Activated CD4-positive, alpha-beta T cell treated with anti-CD3 and anti-CD28 coated beads, Interleukin-2, amount 50 U/mL, for 24 hours (primary cell): ENCODE measurements at places on chromosomes 6 and 20.

DNA sequence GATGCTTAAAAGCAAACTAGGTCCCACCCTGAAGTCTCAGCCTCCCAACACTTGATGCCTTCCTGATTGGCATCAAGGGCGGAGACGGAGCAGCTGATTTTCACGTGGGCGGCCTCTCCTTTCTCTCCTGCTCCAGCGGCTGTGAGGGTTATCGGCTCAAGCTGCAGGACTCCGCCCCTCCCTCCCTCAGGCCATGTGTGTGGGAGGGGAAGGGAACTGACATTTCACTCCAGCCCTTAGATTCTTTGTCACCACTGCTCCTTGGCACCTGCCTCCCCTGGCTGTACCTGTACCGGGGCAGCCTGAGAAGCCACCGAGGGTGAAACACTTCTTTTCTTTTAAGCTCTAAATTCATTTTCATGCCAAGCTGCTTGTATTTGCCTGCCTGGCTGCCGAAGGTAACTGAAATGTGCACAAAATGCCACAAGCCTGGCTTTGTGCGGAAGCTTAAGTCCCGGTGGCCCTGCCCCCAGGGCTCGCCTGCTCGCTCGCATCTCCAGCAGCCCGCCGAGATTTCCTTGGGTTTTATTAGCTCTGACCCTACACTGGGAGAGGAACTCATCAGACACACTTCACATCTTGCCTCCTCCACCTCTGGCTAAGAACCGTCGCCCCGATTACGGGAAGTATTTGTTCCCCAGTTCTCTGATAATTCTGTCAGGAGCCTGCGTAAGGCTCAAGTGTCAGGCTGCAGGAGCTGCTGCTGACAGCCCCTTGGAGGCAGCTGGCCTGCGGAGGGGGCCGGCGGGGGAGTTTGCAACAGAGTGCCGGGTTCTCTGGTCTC, 9.6 kb upstream of the CPNE5 start:
- no peak for DNase-seq

DNA sequence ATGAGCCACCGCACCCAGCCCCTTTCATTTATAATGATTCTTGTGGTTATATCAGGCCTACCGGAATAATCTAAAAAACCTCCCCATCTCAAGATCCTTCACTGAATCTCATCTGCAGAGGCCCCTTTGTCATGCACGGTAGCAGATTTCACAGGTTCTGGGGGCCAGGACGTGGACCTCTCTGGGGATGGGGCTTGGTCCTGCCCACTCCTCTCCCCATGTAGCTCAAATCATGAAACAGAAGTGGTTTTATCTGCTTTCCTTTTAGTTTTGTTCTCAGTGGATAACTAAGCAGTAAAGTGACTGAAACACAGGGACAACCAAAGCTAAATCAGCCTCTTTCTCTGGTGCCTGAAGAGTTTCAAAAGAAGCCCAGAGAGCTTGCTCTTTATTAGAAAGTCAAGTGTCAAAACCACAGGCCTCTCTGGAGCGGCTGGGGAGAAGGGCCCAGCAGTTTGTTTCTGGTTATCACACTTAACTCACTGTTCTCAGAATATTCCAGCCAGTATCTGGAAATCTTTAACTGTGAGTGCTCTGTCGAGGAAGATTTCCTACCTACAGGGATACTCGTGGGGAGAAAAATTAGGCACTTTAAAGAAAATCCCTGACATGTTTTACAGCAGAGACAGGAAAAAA, 60.6 kb upstream of the FAM184A start:
- no peak for DNase-seq

DNA sequence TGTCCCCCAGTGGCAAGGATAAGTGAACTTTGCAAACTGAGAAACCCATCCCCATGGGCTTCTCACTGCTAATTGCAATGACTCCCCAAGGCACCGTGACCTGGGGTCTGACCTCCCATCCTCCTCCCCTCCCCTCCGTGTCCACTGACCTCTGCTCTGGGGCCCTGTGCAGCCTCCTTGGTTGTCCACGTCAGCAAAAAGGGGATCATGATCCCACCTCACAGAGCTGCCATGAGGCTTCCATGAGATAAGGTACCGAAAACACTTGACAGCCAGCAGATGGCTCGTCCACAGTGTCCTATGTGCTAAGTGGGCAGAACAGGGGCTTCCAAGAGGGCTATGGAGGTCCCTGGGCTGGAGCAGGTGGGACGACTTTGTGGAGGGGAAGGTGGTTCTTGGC, 104.5 kb downstream of the GRM4 start:
- DNase-seq: no peak

DNA sequence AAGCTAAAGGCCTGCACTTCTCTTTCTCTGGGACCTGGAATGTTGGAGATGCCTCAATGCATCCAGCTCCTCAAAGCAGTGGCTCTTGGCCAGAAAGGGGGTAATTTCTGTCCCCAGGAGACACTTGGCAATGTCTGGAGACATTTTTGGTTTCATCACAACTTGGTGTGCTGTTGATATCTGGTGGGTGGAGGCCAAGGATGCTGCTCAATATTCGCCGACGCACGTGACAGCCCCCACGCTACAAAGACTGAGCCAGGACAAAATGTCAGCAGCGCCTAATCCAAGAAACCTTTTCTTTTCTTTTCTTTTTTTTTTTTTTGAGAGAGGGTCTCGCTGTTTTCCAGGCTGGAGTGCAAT, 79.8 kb downstream of the SULF2 start:
- DNase-seq: no peak

- DNase-seq: no peak
These were observed 129.0 kb downstream of the KIF16B start for GRCh38 chr20:16444057-16444777.

DNA sequence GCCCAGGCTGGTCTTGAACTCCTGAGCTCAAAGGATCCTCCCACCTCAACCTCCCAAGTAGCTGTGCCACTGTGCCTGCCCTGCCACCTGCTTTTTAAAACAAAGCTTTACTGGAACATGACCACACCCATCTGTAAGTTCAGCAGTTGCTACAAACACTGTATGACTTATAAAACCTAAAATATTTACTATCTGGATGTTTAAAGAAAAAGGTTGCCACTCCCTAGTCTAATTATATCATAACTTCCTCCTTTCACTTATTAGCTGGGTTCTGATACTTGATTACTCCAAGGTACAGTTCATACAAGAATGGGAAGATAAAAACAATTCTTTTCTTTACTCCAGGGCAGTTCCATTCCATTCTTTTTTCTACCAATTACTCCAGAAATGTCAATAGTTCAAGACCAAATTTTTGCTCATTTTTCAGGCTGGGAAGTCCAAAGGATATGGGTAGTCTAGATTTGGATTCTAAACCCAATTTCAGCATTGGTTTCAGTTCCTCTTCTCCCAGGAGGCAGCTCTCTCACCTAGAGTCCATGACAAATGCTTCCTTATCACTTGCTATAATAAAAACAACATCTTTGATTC, 63.1 kb downstream of the SEC63 start:
- DNase-seq: no peak

GRCh38 chr20:41352666-41353065, 12.0 kb downstream of the LPIN3 start:
- no peak for DNase-seq

- no peak for DNase-seq
These were observed 8.7 kb upstream of the RAMACL start for GRCh38 chr6:166595061-166595780.

GRCh38 chr20:11168026-11168425, 494.2 kb upstream of the JAG1 start:
- DNase-seq: no peak

GRCh38 chr6:167094436-167094819, 28.5 kb upstream of the CCR6 start:
- no peak for DNase-seq

DNA sequence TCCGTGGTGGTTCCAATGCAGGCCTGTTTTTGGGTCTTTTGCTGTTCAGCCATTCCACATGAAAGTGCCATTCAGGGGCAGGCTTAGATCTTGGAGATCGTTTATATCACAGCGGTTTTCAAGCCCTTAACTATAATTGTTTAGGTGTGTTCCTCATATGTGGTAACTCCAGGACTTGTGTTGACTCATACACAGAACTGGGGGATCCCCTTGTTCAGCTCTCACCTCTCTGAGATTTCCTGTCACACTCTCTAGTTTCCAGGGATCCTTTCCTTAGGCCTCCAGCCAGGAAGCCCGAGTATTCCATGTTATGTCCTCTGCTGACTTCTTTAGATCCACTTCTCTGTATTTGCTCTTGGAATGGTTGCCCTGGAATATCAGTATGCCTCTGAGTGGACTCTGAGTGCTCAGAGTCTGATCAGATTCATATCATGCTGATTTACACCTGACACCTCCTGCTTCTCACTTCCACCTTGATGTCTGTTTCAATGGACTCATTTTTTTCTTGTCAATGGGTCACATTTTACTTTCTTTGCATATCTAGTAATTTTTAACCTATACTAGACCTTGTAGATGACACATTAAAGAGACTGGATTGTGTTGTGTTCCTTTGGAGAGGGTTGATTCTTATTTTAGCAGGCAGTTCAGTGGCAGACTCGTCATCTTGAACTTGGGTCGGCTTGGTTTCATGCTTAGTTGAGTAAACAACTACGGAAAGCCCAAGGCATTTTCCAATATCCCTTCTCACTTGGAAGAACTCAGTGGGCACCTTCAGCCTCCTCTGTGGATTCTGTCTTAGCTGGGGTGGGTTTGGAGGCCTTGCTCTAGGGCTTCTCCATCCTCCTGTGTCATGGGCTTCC, 13.1 kb downstream of the NTSR1 start:
- DNase-seq: no peak

DNA sequence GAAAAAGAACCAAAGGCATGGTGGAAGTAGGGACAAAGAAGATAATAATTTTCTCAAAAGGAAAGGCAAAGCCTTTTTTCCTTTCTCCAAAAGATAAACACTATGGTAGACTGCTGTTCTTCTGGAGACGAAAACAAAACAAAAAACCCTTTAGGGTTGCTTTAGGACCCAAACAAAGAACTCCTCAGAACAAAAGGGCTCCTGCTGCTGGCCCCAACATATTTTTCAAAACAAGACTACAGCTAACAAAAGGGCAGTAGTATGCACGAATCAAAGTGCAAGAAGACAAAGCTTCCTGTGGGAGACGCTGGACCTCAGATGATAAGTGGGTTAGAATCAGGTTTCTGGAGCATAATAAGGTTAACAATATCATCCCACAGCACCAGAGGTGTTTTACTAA, 15.8 kb downstream of the NCOA5 start:
- no peak for DNase-seq

DNA sequence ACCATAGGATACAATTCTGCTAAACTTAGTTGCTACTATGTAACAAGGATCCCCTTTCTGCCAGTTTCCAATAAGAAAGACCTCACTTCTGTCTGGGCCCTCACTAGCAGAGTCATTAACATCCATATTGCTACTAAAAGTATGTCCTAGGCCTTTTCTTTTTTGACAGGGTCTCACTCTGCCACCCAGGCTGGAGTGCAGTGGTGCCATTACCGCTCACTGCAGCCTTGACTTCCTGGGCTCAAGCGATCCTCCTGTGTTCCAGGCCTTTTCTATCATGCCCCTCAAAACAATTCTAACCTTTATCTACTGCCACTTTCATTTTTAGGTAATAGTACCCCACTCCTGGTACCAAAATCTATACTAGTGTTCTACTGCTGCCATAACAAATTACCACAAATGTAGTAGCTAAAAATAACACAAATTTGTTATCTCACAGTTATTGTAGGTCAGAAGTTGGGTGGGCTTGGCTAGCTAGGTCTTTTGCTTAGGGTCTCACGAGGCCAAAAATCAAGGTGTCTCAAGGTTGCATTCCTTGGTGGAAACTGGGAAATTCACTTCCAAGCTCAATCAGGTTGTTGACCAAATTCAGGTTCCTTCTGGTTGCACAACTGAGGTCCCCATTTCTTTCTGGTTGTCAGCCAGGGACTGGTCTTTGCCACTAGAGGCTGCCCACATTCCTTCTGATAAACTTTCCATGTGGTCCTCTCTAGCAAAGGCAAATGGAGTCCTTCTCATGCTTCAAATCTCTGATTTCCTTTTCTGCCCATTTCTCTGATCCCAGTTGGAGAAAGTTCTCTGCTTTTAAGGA, 3.0 kb downstream of the CSNK2A1 start:
- no peak for DNase-seq
